ENCODE measurements at places on chromosomes 12 and 14.

DNA sequence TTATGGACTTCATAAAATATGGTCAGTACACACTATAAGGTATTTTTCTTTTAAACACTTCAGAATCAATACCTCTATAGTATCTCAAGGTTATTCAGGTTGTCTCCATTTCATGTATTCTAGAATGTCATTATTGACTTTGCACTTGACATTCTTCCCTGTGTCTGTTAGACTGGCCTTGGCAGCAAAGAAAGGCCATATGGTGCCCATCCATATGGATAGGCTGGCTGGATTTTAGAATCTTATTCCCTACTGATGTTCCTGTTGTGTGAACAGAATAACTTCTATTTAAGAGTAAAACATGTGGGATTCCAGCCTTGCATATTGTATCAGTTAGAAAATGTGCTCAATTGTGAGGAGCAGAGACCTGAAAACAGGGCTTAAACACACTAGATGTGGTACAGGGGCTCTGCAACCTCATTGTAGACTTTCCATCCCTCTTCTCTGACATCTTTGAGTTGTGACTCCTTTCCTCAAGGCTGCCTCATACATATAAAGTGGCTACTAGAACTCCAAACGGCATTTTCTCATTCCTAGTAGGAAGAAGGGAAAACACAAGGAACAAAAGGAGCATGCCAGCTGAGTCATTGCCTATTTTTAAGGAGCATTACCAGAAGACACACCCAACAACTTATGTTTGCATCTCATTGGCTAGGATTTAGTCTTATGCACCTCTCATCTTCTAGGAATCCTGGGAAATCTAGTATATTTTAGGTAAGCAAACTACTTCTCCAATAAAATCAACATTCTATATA lies 221.2 kb upstream of the TMPO start:
- no peak for DNase-seq

- no peak for DNase-seq
Observed at GRCh38 chr12:41605545-41606305, 417.6 kb downstream of the PDZRN4 start.

- DNase-seq: no peak
Observed at GRCh38 chr12:25845415-25845814, 113.1 kb upstream of the RASSF8 start.

- DNase-seq: no peak
Observed at GRCh38 chr12:68609998-68610369, 715 bp upstream of the RAP1B start.

- DNase-seq: no peak
Observed at GRCh38 chr12:19181666-19182426, 52.3 kb downstream of the PLEKHA5 start.

DNA sequence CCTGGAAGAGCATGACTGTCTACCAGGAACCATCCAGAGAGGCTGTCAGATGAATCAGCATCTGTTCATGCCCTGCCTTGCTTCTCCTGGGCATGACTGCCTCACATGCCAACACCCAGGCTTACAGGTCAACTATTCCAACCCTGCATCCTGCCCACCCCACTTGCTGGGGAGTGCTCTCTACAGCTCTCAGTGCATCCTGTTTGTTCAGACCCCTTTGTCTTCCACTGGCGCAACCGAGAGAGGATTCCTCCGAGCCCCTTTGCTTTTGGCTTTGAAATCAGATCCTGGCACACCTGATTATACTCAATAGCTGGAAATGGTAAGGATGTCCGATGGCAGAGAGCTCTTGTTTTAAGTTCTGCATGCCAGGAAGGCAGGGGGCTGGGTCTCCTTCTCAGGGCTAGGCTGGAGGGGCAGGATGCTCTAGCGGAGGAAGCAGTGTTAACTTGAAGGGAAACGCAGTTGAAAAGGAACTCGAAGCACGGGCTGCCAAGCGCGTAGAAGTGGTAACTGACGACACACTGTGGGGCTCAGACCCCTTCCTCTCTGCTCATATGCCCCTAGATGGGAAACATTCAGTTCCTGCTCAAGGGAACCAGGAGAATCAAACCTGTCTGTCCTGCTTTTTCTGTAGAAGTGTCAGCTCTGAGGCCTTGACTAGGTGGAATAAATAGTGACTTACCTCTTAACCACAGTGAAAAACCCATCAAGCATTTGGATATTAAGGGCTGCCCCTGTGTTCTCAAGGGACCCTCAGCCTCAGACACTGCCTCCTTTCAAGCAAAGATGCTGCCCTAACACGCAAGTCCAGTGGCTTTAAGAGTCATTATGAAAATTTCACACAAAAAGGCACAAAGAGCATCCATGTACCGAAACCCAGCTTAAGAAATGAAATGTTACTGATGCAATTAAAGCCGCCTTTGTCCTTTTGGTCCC lies 297.5 kb downstream of the ZFP36L1 start:
- no peak for DNase-seq

GRCh38 chr12:75554556-75554880 lies 43.1 kb upstream of the KRR1 start:
- no peak for DNase-seq

- peak; percentile 31 for DNase-seq
Observed at GRCh38 chr12:7188562-7189397, 706 bp upstream of the PEX5 start.

DNA sequence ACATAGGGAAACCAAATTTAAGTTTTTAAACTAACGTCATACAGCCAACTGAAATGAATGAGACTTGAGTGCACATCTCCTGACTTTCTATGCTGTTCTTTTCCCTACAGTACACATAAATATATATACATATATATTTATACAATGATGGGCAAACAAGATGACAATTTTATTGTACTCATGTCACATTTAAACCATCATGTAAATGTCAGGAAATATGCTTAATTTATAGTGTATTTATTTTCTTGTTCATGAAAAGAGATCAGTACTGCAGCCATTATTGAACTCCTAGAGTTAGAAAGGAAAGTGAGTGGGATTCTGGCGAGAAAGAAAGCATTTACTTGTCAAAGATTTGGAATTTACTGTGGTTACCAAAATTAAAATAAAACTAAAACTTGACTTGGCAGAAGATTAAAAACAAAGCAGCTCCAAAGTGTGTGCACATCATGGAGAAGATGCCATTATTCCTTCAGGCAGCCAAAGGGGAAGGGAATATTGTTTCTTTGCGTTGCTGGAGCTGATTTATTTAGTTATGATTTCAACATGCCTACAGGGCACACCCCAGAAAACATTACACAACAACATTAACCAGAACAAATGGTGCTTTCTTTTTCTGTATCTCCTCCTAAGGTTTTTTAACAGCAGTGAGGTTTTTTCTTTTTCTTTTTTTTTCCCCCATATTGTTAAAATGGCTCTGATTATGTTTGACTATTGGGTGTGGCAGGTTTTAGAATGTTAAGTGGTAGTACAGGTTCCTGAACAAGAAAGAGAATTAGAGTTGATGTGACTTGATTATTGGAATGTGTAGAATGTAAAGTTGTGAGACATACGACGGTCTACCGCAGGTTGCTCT lies 144.6 kb downstream of the RAD51B start:
- no peak for DNase-seq

DNA sequence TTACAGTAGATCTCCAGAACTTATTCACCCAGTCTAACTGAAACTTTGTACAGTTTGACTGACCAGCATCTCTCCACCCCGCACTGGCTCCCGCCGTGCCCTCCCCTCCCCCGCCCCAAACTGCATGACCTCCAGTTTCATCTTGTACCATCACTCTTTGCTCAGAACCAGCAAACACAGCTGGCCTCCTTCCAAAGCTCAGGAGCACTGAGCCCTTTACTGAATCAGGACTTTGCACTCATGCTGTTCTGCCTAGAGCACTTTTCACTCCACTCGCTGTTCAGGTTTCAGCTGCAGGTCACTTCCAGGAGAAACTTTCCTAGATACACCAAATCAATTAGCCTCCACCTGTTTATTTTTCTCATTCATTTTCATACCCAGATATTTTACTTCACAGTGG lies 455.3 kb upstream of the PDE3A start:
- DNase-seq: no peak

- DNase-seq: no peak
Observed at GRCh38 chr12:34595749-34596733, 573.7 kb downstream of the ALG10 start.

DNA sequence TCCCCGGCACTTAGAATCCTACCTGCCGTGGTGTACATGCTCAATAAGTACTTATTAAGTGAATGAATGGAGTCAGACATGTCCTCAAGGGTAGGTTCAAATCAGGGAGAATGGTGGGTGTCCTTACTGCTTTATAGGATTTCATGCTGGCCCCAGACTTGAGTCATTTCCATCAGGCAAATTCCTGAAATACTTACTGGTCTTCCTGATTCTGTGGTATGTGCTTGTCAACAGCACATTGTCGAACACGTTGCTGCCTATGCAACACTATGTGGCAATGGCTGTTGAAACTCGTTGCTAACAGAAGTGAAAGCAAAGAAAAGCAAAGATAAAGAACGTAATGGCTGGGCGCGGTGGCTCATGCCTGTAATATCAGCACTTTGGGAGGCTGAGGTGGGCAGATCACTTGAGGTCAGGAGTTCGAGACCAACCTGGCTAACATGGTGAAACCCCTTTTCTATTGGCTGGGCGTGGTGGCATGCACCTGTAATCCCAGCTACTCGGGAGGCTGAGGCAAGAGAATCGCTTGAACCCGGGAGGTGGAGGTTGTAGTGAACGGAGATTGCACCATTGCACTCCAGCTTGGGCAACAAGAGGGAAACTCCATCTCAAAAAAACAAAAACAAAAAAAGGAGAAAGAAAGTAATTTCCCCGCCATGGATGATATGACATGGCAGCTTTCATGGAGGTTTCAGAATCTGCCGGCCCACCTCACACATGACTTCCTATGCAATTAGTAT lies 214.9 kb downstream of the ZFP36L1 start:
- DNase-seq: peak; percentile 98

DNA sequence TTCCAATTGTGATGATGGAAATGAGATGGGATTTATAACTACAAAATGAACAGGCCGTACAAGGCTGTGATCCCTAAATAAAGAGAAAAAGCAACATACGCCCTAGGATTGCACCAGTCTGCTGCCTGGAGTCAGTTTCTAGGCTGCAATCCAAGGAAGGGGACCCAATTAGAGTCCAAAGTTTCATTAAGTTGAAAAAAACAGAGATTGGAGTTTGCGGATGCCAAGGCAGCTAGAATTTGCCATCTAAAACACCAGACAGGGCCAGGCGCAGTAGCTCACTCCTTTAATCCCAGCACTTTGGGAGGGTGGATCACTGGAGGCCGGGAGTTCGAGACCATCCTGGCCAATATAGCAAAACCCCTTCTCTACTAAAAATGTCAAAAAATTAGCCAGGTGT lies 661.0 kb downstream of the RPS29 start:
- DNase-seq: no peak

DNA sequence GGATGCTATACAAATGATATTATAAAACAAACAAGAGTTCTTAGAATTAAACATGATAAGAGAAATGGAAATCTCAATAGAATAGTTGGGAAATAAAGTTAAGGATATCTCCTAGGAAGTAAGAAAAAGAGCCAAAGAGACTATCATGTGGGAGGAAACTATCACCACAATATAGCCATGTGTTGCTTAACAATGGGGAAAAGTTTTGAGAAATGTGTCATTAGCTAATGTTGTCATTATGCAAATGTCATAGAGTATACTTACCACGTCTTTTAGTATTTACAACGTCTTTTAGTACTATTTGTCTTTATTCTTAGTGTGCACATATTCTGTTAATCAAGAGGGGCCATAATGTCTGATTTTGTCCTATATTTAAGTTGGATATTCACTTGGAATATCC lies 58.7 kb downstream of the ZNF641 start:
- no peak for DNase-seq

GRCh38 chr12:19967431-19967830 lies 400.9 kb upstream of the PDE3A start:
- DNase-seq: peak; percentile 87

DNA sequence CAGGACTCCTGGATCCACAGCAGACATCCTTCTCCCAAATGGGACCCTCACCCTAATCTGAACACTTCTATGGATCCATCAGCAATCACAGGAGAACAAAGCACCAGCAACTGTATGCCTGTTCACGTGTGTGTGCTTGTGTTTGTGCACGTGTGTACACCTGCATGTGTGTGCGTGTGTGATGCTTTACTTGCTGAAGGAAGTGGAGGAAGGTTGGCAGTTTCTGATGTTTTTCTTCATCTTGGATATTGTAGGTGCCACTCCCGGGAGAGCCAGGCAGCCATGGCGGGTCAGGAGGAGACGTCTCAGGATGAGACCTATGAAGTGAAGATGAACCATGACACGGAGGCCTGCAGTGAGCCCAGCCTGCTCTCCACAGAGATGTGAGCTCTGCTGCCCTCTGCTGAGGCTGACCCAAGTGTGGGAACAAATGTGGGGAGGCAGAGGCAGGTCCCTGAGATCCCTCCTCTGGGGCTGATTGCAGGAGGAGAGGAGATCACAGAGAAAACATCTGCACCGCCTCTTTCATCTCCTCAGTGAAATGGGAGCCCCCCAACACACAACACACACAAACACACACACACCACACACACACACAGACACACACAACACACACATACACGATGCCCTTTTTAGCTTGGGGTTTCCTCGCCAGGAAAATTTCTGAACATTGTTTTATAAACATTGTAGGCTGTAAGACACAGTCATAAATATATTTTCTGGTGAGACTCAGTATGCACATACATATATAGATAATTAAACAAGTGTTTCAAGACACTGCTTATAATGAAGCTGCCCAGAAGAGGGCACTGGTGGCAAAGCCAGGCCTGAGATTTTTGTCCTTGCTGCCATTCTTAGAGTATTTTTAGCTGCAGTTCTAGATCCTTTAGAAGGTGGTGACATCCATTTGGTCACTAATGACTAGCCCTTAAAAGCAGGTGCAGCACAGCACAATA lies 112.2 kb upstream of the FKBP4 start:
- DNase-seq: no peak

- DNase-seq: no peak
Observed at GRCh38 chr12:58719161-58719560, 201.1 kb downstream of the LRIG3 start.

DNA sequence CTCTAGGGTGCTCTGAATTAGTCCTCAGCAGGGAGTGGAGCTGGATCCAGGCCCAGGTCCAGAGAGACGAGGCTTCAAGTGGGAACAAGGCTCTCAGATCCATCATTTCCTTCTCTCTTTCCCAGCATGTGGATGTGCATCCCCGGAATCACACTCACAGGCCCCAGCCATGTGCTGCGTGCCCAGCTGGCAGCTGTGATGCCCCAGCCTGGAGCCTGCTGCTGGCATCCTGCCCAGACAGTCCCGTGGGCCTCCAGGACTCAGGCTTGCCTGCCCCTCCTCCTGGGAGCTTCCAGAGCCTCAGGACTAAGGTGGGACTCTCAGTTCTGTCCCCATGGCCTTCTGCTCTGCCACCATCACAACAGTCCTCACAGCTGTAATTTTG lies 6.2 kb upstream of the KRT84 start:
- DNase-seq: no peak

GRCh38 chr14:60349663-60350365 lies 100.8 kb downstream of the PPM1A start:
- DNase-seq: peak; percentile 16

Data from kidney epithelial cell (primary cell).